ENCODE measurements at places on chromosomes 4 and X.
A peak's percentile ranks its signal among the peaks of the same experiment; 100 is the strongest.

GRCh38 chr4:75232546-75232945 is 281.7 kb downstream of the RCHY1 start:
- no peak for DNase-seq

GRCh38 chr4:2617955-2618354 is 81.5 kb downstream of the FAM193A start:
- DNase-seq, result no peak

DNA sequence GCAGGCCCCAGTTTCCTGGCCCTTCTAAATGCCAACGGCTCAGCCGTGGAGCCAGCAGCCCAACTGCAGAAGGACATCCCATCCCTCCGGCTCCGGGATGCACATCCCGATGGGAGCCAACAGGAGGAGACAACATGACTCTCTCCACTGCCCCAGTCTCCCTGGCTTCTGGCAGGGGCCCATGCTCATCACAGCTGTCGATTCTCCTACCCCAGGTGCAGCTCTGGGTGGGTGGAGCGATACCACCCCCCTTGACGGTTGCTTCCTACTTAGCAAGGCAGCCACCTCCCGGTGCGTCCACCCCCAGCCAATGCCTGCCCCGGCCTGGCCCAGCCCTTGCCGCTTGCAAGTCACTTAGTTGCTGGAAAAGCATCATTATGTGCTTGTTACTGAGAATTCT is 19.5 kb downstream of the ZNF275 start:
- DNase-seq, result no peak

DNA sequence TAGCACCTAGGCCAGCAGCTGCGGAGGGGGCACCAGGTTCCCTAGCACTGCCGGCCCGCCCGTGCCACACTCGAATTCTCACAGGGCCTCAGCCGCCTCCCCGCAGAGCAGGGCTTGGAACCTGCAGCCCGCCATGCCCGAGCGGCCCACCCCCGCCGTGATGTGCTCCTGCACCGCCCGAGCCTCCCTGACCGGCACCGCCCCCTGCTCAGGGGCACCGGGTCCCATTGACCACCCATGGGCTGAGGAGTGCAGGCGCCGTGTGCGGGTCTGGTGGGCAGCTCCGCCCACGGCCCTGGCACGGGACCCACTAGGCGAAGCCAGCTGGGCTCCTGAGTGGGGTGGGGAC is 35.4 kb upstream of the ENPP6 start:
- DNase-seq, result no peak

DNA sequence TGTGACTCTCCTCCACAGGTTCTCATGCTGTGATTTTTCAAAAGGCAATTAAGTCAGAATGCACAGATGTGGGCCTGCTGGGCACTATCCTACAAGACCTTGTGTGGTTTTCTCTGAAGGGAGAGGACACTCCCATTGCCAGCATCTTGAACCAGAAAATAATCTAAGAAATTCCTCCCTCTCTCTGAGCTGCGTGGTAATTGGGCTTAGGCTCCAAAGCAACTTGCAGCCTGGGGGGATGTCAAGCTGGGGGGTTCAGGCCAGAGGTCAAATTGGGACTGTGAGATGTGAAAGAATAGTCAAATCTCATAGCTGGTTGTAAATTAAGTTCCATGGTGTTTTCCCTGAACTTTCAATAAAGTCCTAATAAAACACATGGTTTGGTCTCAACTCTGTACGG is 350.6 kb upstream of the SLC7A11 start:
- DNase-seq, result no peak

DNA sequence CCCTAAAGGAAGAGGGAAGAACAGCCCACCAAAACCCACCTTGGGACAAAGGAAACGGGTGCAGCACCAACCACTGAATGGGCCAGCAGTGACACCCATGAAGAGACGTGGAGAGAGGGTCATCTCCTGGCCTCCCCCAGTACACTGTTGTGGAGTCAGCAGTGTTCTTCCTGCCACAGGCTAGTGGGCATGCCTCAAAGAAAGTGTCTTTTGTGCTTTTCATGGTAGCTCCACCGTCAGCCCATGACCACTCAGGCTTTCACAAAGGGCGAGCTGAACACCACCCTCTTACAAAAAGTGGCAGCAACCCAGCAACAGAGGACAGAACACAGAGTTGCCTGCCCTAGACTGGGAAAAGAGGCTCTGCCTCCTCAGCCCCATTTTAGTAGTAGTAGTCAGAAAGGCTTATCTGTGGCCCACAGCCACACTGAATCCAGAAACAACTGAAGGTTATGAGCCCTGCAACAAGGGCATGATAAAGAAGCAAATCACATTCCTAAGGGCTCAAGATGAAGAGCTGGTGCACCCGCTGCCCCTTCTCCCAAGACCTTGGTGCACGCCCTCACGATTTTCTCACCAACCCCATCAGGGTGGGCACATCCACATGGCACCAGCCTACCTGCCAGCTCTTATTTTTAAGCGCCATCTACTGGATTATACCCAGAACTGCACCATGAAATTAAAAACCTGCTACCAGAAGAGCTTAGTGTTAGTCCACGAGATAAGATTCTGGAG is 53.1 kb downstream of the RAB28 start:
- DNase-seq, result no peak

- DNase-seq, result no peak
These were observed 295.9 kb upstream of the CASK start for GRCh38 chrX:42219231-42219630.

- DNase-seq, result no peak
These were observed 1.5 kb downstream of the PLS3 start for GRCh38 chrX:115562480-115562847.

DNA sequence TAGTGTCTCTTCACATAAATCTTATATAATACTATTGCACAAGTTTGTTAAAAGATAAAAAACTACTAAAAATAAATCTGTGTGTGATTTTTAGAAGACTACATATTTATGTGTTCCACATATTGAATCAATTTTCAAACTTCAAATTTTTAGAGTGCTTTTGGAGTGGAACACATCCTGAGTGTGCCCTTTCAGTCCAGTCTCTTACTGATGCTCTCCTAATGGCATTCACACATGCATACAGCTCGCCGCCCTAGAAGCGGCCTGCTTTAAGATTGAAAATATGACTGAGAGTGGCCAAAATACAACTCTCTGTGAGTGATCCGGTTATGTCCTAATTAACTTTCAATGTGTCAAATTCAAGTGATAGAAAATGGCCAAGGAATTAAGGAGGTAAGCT is 628.8 kb downstream of the ANKRD50 start:
- no peak for DNase-seq

DNA sequence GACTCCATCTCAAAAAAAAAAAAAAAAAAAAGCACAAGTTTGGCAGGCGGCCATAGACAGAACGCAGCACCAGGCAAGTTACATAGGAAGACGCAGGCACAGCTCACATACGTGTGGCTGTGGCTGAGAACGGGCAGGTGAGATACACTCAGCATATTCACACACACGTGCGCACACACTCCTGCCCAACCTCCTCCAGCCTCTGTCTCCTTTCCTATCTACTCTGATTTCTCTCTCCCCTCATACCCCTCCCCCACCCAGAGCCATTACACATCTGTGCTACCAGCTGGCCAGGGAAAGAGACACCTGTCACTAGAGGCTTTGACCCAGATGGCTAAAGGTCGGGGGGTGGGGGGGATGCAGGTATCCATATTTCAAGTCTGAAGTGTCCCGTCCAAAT is 2.2 kb upstream of the SLC38A5 start:
- no peak for DNase-seq

- no peak for DNase-seq
These were observed 53.8 kb downstream of the CXCL1 start for GRCh38 chr4:73922766-73923630.

- DNase-seq, result no peak
These were observed 70.9 kb downstream of the MAGEB5 start for GRCh38 chrX:26286836-26287235.

DNA sequence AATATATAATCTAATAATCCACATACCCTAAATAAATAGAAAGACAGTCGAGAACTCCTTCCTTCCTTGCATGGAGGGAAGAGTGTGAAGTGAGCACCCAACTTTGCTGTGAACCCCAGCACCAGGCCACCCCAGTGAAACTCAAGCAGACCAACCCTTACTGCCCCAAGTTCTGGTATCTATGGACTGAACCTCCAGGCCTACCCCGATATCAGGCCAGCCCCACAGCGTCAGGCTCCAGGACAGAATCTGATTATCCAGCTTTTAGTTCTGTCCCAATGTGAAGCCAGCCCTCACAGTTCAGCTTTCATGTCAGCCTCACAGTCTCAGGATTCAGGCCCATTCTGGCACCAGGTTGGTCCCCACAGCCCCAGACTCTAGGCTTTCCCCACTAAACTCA is 1617.2 kb upstream of the AGA start:
- no peak for DNase-seq

- no peak for DNase-seq
These were observed 17.1 kb downstream of the MTTP start for GRCh38 chr4:99591757-99592156.

- DNase-seq, result no peak
These were observed 14.1 kb downstream of the RPGR start for GRCh38 chrX:38313190-38313589.

DNA sequence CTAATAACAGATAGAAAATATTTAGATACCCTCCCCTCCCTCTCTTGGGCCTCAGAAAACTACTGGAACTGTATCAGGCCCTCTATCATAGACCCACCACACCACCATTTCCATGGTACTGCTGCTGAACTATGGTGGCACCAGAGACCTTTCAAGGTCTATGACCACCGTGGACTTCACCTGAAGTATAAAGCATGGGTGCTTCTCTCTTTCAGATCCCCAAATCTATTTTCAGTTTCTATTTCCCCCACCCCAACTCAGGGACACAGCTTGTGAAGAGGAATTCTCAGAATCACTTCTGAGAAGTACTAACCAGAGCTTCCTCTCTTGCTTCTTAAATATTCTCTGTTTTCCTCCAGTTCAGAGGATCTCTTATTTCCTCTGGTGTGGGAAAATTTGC is 840.8 kb upstream of the HTR2C start:
- DNase-seq, result no peak

- no peak for DNase-seq
These were observed 87.0 kb downstream of the EFNB1 start for GRCh38 chrX:68915778-68916177.

- DNase-seq, result no peak
These were observed 119.8 kb upstream of the ATP6AP2 start for GRCh38 chrX:40460926-40461325.

- no peak for DNase-seq
These were observed 25.8 kb downstream of the ANXA10 start for GRCh38 chr4:168118116-168118655.

DNA sequence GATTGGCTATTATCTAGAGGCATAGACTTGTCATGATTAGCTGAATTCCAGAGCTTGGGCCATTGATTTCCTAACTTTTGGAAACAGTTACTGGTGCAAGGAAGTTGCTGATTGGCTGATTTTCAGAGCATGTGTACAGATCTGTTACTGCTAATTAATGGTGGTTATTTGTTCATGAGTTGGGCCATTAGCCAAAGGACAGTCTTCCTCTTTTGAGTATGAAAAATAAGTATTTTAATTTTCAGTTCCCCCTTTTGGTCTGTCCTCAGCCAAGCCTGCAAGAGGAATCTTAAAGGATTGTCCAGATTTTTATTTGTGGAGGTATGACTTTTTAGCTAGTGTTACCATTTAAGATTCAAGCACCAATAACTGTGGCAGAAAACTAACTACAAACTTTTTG is 7.0 kb upstream of the DSPP start:
- DNase-seq, result no peak

GRCh38 chrX:53089224-53089842 is 4.6 kb upstream of the KANTR start:
- DNase-seq, result peak; percentile 70

- no peak for DNase-seq
These were observed 42.6 kb downstream of the RAB28 start for GRCh38 chr4:13441506-13441905.

DNA sequence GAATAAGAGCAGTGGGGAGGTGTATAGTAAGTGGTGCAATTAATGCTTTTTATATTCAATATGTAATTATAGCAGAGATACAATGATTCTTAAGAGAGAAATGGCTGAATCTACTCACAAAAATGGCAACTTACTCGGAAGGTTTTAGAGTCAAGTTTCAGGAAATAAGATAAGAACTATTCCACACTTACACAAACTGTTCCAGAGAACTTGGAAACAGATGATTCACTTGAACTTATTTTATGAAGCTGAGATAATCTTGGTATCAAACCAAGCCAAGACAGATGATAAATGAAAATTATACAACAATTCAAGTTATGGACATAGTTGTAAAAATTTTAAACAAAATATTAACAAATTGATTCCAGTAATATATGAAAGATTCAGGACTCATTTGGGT is 311.3 kb upstream of the HS3ST1 start:
- no peak for DNase-seq

DNA sequence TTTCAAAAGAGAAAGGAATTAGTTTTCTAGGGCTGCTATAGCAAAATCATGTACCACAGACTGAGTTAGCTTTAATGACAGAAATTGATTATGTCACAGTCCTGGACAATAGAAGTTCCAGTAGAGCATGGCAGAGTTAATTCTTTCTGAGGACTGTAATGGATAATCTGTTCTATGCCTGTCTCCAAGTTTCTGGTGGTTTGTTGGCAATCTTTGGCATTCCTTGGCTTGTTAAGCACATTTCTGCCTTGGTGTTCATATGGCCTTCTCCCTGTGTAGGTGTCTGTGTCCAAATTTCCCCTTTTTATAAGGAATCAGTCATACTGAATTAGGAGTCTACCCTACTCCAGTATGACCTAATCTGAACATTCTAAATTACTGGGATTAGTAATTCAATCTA is 336.1 kb upstream of the PABPC4L start:
- no peak for DNase-seq

DNA sequence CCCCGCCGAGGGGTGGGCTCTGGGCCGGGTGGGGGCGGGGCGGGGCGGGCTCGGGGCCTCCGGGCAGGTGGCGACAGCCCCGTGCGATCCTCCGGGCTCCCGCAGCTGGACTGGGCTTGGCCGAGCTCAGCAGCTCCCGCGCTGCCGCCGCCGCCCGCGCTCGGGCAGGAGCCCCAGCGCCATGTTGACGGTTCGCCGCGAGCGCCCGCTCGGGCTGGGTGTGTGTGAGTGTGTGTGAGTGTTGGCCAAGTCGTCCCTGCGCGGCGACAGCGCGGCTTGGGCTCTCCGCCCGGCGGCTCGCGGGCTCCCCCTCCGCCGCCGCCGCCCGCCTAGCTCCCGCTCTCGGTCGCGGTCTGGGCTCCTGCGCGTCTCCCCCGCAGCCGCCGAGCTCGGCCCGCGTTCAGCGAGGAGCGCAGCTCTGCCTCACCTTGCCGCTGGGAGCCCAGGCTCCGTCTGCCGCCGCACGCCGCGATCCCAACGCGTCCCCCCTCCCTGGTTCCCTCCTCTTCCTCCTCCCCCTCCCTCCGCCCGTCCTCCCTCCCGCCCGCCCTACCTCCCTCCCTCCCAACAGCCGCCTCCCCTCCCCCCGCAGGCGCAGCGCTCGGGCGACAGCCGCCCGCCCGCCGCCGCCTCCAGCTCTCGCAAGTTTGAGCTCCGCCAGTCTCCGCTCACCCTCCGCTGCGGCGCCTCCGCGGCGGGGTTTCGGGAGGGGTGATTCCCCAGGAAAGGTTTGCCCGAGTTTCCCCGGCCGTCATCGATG is at the start of gene BCOR:
BCOR (minus strand) TSS at position 455 of the 760 bp plus-strand sequence. CDS start 20,029 bp downstream, outside the sequence.
- peak; percentile 66 for DNase-seq

- no peak for DNase-seq
These were observed 273.4 kb downstream of the HS3ST1 start for GRCh38 chr4:11155208-11155867.

GRCh38 chr4:135371137-135371536 is 1169.5 kb upstream of the PABPC4L start:
- peak; percentile 6 for DNase-seq

Measured in GM13977 (cell line).